Tibial artery (tissue), 4 donors: ENCODE measurements at places on chromosomes 12 and 14.

DNA sequence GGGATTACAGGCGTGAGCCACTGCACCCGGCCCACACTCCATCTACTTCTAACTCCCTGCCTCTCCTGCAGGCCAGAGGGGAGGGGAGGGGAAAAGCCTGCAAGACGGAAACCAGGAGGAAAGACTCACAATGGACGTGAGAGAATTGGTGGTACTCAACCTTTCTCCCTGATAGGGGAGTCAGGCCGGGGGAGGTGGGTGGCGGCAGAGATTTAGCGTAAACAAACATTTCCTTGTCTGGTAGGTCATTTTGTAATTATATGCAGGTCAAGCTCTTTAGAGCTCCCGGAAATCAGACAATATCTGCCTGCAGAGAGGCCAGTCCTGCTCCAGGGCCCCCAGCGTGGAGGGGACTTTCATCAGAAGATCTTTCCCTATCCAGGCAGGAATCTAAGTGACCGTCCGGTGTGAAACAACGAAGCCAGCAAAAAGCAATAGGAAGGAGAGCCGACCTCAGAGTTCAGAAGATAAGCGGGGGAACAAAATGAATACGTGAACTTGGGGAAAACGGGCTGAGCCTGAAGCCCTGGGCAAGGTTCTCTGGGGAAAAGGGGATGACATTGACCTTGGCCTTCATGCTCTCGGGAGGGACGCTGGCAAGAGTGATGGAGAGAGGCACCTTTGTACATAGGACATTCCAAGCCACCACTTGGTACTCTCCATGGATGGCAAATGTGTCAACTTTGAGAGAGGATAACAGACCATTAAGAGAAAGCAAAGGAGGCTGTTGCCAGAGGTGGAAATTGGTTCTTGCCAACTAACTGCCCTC is 62.3 kb downstream of the SPRING1 start:
- no peak overlapping the region for H3K27ac ChIP-seq
- peak; percentile 23 for DNase-seq
- H3K27me3 ChIP-seq = no peaks in the 10 kb centered on the region
- no peaks in the 10 kb centered on the region for H3K36me3 ChIP-seq
- H3K4me1 ChIP-seq = peaks cover 8% of the 10 kb centered on the region

DNA sequence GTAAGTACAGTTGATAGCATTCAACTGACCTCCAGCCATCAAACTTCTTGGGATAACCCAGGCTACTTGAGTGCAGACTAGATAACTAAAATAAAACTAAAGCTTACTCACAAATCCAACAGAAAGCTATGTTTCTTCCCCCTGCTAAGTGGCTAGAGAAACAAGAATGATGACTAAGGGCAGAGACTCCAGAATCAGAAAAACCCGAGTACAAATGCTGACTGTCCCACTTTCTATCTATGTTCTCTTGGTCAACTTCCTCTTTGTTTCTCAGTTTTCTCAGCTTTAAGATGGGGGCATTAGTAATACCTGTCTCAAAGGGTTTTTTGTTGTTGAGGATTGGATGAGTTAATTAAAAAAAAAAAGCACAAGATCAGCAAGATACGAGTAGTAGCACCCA is 6.1 kb upstream of the NUAK1 start:
- H3K27ac ChIP-seq = no peak overlapping the region
- DNase-seq = no peak
- no peaks in the 10 kb centered on the region for H3K36me3 ChIP-seq
- no peaks in the 10 kb centered on the region for H3K27me3 ChIP-seq

- peaks cover 23% of the 10 kb centered on the region for H3K4me1 ChIP-seq
- H3K27me3 ChIP-seq = no peaks in the 10 kb centered on the region
- peak overlapping the region; percentile 45 for H3K4me3 ChIP-seq
Observed at GRCh38 chr12:54378796-54379397, 5.6 kb downstream of the ZNF385A start.

GRCh38 chr12:123031171-123031845 is 50.8 kb downstream of the ARL6IP4 start:
- H3K27ac ChIP-seq = no peak overlapping the region
- peaks cover 49% of the 10 kb centered on the region for H3K36me3 ChIP-seq
- no peaks in the 10 kb centered on the region for H3K27me3 ChIP-seq
- no peaks in the 10 kb centered on the region for H3K4me1 ChIP-seq

DNA sequence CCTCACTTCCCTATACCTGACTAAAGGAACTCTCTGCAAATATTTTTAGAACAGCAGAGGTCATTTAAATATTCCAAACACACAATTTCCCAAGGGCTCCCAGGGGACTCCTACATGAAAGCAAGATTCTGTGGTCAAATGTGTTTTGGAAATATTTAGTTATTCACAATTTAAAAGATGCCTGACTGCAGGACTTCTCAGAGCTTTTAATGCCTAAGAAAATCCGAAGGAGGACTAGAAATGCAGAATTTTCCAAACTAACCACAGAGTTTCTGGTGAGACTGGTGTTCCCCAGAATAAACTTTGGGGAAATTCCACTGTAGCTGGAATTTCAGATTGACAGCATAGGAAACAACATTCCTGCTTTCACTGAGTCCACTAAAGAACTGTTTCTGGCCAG is 84.8 kb upstream of the MAP1LC3B2 start:
- no peaks in the 10 kb centered on the region for H3K4me1 ChIP-seq
- no peak for DNase-seq
- H3K27me3 ChIP-seq = no peaks in the 10 kb centered on the region
- H3K27ac ChIP-seq = no peak overlapping the region

DNA sequence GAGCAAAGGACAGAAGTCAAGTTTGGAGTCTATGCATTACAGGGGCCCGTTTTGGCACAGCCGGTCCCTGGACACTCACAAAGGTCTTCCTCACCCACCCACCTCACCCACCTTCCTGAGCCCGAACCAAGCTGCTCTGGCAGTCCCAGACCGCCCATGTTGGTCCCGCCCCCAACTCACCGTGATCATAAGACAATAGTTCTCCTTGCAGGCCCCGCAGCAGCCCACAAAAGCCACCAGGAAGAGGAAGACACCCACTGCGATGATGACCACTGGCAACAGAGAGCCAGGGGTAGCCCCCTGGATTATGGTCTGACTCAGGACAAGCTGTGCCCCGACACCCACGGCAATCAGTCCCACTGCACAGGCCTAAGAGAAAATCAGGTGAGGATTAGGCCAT is 1.8 kb downstream of the CD63 start:
- peaks cover 24% of the 10 kb centered on the region for H3K36me3 ChIP-seq
- H3K27ac ChIP-seq = peak overlapping the region; percentile 99
- no peak for DNase-seq
- H3K4me1 ChIP-seq = no peaks in the 10 kb centered on the region

DNA sequence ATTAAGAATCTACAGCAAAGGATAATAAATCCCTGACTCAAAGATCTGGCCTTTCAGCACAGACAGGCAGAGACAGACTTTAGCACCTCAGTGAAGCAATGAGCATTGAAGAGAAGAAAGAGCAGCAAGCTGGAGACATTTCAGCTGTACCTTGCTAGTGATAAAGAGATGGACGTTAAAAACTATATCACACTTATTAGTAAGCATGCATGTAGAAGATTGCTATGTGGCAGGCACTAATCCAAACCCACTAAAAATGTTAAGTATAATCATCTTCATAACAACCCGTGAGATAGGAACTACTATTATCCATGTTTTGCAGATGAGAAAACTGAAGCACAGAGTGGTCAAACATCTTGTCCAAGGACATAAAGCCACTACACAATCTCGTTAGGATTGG is 1538.3 kb upstream of the FLRT2 start:
- no peaks in the 10 kb centered on the region for H3K36me3 ChIP-seq
- no peaks in the 10 kb centered on the region for H3K27me3 ChIP-seq
- no peak overlapping the region for H3K4me3 ChIP-seq
- H3K27ac ChIP-seq = no peak overlapping the region
- no peaks in the 10 kb centered on the region for H3K4me1 ChIP-seq

DNA sequence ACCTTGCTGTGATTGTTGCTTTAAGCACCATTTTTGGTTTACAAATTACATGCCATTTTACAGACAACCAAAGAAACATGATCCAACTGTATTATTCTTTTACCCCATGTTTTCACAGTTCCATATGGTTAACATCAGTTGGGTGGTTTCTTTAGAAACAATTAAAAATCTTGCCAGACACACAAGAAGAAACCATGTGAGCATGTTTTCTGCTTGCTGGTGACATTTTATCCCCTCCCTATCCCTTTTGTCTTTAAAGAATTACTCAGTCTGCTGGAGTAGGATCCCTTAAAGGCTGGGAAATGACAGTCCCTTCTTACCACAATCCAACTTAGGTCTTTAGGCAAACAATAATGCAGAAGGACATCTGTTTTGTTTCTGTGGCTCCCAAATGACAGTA is 121.8 kb upstream of the PLXNC1 start:
- H3K27ac ChIP-seq = no peak overlapping the region
- no peak overlapping the region for H3K4me3 ChIP-seq
- no peaks in the 10 kb centered on the region for H3K36me3 ChIP-seq

DNA sequence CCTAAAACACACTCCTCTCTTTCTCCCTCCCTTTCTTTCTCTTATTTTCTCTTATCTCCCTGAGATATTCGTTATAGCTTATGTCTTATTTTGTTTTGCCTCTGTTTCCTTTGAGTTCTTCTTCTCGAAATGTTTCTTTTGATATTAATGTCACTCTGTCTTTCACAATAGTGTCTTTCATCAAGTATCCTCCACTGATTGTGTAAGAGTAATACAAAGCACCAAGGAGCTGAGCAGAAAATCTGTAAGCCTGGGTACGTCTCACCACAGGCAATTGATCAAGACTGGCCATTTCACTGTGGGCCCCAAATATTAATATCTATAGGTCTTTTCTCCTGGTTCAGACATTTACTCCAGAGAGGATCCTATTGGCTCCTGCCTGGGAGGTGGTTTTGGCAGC is 4.8 kb upstream of the LYZ start:
- DNase-seq = no peak
- H3K4me3 ChIP-seq = no peak overlapping the region
- no peaks in the 10 kb centered on the region for H3K27me3 ChIP-seq
- no peaks in the 10 kb centered on the region for H3K4me1 ChIP-seq
- H3K36me3 ChIP-seq = no peaks in the 10 kb centered on the region
- H3K27ac ChIP-seq = no peak overlapping the region

- H3K36me3 ChIP-seq = no peaks in the 10 kb centered on the region
- no peak for DNase-seq
- no peak overlapping the region for H3K27ac ChIP-seq
Observed at GRCh38 chr14:99619835-99620834, 16.1 kb upstream of the CCDC85C start.

- no peak overlapping the region for H3K27ac ChIP-seq
- H3K36me3 ChIP-seq = no peaks in the 10 kb centered on the region
- DNase-seq = peak; percentile 70
- H3K4me3 ChIP-seq = no peak overlapping the region
- no peaks in the 10 kb centered on the region for H3K4me1 ChIP-seq
Observed at GRCh38 chr14:72924337-72924736, 1.9 kb upstream of the DCAF4 start.

- DNase-seq = no peak
- H3K36me3 ChIP-seq = no peaks in the 10 kb centered on the region
- H3K27ac ChIP-seq = no peak overlapping the region
- H3K4me3 ChIP-seq = no peak overlapping the region
Observed at GRCh38 chr12:22340143-22340542, 5.6 kb upstream of the ST8SIA1 start.

GRCh38 chr12:93461503-93461902 is 5.8 kb upstream of the MRPL42 start:
- no peaks in the 10 kb centered on the region for H3K4me1 ChIP-seq
- H3K36me3 ChIP-seq = no peaks in the 10 kb centered on the region

- H3K27me3 ChIP-seq = no peaks in the 10 kb centered on the region
- no peaks in the 10 kb centered on the region for H3K36me3 ChIP-seq
- no peak overlapping the region for H3K27ac ChIP-seq
- H3K4me1 ChIP-seq = peaks cover 10% of the 10 kb centered on the region
- no peak overlapping the region for H3K4me3 ChIP-seq
Observed at GRCh38 chr12:12839873-12840579, 26.9 kb downstream of the DDX47 start.

DNA sequence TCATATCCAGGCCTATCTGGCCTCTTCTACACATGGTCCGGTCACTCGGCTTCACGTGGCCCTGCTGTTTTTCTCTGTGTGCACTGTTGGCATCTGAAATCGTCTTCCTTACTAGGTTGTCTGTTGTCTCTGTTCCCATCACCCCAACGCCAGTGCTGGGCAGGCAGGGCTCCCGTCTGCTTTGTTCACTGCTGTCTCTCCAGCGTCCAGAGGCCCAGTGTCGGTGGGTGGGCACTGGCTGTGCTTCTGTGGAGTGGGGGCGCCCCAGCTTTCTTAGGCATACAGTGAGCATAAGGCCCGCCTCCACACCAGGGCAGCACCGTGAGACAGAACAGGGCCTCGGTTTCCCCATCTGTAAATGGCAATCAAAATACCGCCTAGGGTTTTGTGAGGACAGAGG is 153.1 kb downstream of the BCL11B start:
- H3K4me1 ChIP-seq = no peaks in the 10 kb centered on the region
- H3K36me3 ChIP-seq = no peaks in the 10 kb centered on the region
- no peak for DNase-seq
- no peak overlapping the region for H3K4me3 ChIP-seq
- no peak overlapping the region for H3K27ac ChIP-seq

DNA sequence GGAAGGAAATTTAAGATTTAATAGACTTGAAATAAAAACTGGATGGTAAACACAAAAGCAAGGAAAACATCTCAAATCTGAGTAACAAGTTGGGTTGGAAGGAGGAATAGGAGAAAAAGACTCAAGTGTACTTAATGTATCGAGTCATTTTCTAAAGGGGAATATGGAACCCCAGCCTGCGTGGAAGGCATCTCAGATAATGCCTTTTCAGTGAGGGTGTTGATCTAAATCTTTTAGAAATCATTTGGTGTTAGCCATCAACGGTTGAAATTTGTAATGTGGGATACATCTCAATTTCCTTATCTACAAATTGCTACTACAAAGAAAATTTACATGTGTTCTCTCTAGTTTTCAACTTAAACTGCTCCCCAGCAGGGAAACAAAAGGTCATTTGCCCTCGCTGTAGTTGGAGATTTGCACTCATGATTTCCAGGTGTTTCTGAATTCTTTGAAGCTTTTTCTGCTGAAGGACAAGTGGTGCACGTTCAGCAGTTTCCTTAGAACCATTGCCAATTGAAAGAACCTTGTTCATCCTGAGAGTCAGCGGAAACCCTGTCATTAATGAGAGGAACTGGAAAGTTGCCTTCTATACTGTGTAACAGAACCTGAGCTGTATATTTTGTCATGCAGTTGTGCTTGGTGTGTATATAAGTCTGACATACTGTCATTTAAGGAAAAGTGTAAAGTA is 2.2 kb downstream of the PCBP2 start:
- H3K27me3 ChIP-seq = no peaks in the 10 kb centered on the region
- peaks cover 50% of the 10 kb centered on the region for H3K36me3 ChIP-seq

- no peaks in the 10 kb centered on the region for H3K27me3 ChIP-seq
- no peak overlapping the region for H3K27ac ChIP-seq
- no peak overlapping the region for H3K4me3 ChIP-seq
- H3K4me1 ChIP-seq = no peaks in the 10 kb centered on the region
Observed at GRCh38 chr14:53350866-53351265, 197.7 kb upstream of the DDHD1 start.

- no peak overlapping the region for H3K4me3 ChIP-seq
- no peaks in the 10 kb centered on the region for H3K27me3 ChIP-seq
- H3K27ac ChIP-seq = peak overlapping the region; percentile 100
- DNase-seq = peak; percentile 63
- H3K4me1 ChIP-seq = peaks cover 50% of the 10 kb centered on the region
- no peaks in the 10 kb centered on the region for H3K36me3 ChIP-seq
Observed at GRCh38 chr12:108724054-108724889, 7.0 kb downstream of the CORO1C start.
